Endothelial cell (in vitro differentiated cells): ENCODE measurements at places on chromosomes 1 and 21. TPM values are rescaled to one million over a fixed set of nuclear protein-coding genes. Genes with fewer than 3 reads are reported as not detected.
A peak's percentile ranks its signal among the peaks of the same experiment; 100 is the strongest.

GRCh38 chr1:32208891-32209328 lies at the start of gene DCDC2B:
TSS of gene DCDC2B (plus strand) at chr1:32209089. CDS start at chr1:32209094, 5 bp downstream.
- no peak for DNase-seq

Gene TFF2
- total RNA-seq: not detected

- peak; percentile 35 for DNase-seq
These were observed 62.4 kb downstream of the CD247 start for GRCh38 chr1:167455786-167456446.

- DNase-seq: no peak
These were observed 39.5 kb upstream of the DDAH1 start for GRCh38 chr1:85504417-85504816.

Gene KIF26B
- total RNA-seq: 3.4 TPM

GRCh38 chr21:33655588-33656221 lies 13.4 kb downstream of the ITSN1 start:
- DNase-seq: no peak

Gene PTGFR
- 0.41 TPM for total RNA-seq

Gene FLG2
- not detected for total RNA-seq

Gene RHD
- 0.38 TPM for total RNA-seq

DNA sequence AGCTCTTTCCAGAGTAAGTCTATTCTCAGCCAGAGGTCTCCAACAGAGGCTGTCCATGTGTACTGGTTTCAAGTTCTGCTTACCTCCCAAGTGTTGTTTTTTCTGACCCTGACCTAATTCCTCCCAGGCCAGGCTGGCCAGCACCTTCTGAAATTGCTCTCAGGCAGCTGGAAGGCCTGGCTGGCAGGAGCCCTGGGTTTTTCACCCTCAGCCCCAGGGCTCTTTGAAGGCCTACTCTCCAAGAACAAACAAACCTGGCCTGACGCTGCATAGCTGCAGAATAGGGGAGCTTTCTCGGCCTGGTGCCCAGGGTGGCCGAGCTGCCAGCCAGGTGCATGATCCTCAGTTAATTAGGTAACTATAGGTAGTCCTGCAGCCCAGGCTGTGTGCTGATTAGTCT lies 147.5 kb downstream of the CACNA1E start:
- DNase-seq: no peak

DNA sequence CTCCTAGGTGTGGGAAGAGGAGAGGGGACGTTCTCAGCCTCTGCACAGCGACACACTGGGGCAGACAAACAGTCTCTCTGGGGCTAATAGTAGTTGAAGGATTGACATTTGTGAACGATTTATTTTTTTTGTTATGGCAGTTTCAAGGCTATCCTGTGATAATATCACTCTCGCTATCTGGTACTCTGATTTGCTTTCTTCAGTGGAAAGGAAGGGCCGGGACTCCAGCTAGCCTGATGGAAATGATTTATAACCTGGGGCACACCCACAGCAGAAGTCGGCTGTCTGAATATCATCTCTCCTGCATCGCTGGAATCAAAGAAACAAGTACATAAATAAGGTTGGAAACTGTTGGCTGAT lies 122.7 kb downstream of the KCNN3 start:
- DNase-seq: no peak

Gene KRTAP19-4
- not detected for total RNA-seq

- DNase-seq: no peak
These were observed 2.1 kb upstream of the RGS8 start for GRCh38 chr1:182686446-182686845.

Gene HAX1
- 57.1 TPM for total RNA-seq

- no peak for DNase-seq
These were observed 42.9 kb upstream of the TDRD10 start for GRCh38 chr1:154459080-154459479.

Gene LCE1F
- not detected for total RNA-seq

Gene TRIM58
- 1.4 TPM for total RNA-seq

Gene SPRR2D
- total RNA-seq: not detected
